Activated naive CD4-positive, alpha-beta T cell treated with anti-CD3 and anti-CD28 coated beads for 36 hours (primary cell): ENCODE measurements at places on chromosomes 3 and 15.

DNA sequence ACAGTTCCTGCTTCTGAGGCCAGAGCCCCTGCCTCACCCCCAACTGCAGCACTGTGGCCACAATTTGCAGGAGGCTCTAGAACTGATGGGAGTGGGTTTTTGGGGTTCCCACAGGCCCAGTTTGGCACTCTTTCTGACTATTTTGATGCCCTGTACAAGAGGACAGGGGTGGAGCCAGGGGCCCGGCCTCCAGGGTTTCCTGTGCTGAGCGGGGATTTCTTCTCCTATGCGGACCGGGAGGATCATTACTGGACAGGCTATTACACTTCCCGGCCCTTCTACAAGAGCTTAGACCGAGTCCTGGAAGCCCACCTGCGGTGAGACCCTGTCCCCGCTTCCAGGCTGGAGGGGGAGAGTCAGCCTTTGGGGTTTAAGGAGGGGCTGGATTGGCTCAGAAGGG lies 6.9 kb downstream of the MAN2A2 start:
- DNase-seq: no peak

DNA sequence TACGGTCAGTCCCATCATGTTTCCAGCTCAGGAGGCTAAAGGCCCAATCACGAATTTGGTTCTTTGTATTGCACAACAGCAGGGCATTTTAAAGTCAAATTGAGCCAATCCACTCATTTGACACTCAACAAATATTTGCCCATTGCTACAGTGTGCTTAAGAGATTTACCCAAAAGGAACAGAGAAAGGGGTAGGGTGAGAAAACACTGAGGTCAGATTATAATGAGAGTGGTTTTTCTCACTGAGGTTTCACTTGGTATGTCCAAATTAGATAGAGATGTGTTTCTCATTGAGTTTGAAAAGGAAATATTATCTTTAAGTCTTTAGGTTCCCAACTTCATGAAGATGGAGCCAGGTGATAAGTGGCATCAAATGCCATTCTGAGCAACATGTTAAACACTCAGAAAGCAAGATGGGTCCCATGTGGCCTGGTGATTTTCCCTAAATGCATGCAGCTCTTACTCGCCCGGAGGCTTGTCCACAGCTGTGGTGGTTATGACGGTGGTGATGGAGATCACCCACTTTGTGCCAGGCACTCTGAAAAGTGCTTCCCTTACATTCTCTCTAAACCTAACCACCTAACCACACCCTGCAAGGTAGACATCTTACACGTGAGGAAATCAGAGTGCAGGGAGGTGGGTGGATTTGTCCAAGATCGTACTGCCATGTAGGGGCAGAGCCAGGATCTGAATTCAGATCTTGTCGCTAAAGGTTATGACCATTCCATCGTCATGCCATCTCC lies 31.2 kb upstream of the USP3 start:
- peak; percentile 53 for DNase-seq

DNA sequence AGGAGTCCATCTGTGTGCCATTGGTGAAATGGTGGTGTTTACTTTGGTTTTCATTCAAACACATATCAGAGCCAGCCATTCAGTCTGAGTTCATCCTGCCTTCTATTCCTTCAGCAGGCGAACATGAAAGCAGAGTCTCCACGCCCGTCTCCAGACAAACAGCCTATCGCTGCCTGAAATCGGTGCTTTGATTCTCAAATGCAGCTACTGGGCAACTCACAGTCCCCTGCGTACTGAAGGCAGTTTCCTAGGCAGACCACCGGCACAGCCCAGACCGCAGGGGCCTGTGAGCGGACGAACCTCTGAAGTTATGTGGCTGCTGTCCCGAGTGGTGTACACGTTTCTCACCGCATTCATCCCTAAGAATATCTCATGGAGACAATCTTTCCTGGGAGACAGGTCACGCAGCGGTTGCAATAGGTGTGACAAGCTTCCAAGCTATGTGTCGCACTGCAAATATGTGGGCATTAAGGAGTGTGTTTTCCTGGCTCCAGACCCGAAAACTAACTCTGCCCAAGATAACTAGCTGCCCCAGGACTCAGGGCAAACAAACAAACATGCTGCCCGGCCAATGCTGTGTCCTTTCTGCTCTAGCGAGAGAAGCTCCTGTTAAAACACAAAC lies 16.9 kb upstream of the RYR3 start:
- no peak for DNase-seq

DNA sequence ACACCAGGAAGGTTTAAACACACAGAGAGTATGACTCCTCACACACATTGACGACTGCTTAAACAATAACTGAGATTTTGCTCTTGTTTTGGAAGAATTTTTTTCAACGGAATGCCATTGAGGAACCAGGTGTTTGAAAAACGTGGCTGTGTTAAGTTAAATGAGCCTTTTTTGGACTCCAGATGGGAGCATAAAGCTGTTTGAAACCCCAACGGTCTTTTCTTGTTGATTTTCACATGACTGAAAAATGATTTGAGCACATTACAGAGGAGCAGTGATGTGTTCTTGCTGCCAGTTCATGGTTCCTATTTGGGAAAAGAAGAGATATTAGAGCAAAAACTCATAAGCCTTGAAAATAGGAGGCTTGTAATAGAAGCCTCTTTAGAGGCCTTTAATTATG lies 97.8 kb upstream of the SELENOK start:
- DNase-seq: no peak
